ENCODE measurements at places on chromosomes 11 and 22.
A peak's percentile ranks its signal among the peaks of the same experiment; 100 is the strongest.

DNA sequence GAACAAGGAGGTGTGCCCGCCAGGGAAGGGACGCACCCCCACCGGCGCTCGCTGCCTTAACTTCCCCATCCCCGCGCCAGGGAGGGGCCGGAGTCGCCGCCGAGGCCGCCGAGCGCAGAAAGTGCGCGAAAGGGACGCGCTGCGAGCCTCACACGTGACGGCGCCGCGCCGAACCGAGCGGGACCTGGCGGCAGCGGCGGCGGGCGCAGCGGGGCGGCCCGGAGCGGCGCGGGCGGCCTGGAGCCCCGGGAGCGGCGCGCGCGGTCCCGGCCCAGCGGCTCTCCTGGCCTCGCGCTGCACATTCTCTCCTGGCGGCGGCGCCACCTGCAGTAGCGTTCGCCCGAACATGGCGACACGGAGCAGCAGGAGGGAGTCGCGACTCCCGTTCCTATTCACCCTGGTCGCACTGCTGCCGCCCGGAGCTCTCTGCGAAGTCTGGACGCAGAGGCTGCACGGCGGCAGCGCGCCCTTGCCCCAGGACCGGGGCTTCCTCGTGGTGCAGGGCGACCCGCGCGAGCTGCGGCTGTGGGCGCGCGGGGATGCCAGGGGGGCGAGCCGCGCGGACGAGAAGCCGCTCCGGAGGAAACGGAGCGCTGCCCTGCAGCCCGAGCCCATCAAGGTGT is at the start of gene SORL1:
SORL1 (plus strand) TSS at position 329 of the 623 bp plus-strand sequence; CDS start at position 347, 18 bp downstream.
- DNase-seq, result peak; percentile 85

GRCh38 chr11:60924110-60924905 is at the start of gene TMEM132A:
Gene TMEM132A, plus strand, starts transcription at chr11:60924460. Its CDS starts 174 bp downstream, at chr11:60924634.
- DNase-seq, result no peak

DNA sequence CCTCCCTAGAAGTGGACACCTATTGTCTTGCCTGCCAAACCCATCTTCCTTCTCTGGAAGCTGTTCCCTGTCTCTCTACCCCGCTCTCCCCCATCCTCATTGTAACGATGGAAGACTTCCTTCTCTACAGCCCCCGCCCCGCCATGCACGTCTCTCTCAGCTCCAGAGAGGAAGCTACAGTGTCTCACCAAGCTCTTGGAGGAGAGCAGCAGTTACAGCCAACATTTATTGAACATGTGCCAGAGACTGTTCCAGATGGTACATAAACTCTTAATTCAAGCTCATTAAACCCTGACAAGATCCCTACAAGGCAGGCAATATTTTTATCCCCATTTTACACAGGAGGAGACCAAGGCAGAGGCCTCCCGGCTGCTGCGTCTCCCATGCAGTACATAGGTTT is 15.1 kb downstream of the MCHR1 start:
- DNase-seq, result no peak

DNA sequence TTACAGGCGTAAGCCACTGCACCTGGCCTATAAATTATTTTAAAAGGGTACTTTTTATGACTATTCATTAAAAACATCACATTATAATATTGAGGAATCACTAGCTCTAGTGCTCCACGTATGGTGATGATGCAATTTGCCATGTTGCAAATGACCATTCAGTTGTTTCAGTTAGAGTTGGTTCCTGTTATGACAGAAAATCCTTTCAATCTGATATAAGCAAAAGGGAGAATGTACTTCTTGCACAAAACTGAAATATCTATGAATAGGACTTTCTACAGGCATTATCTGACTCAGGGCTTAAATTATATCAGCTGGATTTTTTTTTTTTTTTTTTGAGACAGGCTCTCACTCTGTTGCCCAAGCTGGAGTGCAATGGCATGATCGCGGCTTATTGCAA is 45.6 kb upstream of the RRM1 start:
- no peak for DNase-seq

- DNase-seq, result no peak
These were observed 34.5 kb downstream of the CTSC start for GRCh38 chr11:88303037-88303436.

DNA sequence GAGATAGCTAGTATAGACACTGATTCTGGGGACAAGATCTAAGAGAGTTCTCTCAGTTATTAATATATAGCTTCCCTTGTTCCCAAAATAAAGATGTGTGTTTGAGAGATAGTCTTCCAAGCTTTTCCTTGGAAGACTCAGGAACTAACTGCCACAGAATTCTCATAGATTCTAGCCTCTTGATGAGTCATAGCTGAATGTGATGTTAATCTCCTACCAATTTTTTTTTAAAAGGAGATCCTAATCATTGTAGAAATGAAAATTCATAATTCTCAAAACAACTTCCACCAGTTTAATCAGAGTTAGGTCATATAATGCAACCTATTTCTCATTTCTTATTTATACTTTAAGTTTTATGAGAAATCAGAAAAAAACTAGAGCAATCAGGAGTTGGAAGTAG is 148.8 kb downstream of the JRKL start:
- DNase-seq, result no peak

- no peak for DNase-seq
These were observed 19.8 kb downstream of the DLAT start for GRCh38 chr11:112044961-112045360.

GRCh38 chr22:49566693-49567092 is 261.0 kb downstream of the BRD1 start:
- DNase-seq, result peak; percentile 36

- no peak for DNase-seq
These were observed 2.5 kb upstream of the TMEM223 start for GRCh38 chr11:62794201-62794775.

DNA sequence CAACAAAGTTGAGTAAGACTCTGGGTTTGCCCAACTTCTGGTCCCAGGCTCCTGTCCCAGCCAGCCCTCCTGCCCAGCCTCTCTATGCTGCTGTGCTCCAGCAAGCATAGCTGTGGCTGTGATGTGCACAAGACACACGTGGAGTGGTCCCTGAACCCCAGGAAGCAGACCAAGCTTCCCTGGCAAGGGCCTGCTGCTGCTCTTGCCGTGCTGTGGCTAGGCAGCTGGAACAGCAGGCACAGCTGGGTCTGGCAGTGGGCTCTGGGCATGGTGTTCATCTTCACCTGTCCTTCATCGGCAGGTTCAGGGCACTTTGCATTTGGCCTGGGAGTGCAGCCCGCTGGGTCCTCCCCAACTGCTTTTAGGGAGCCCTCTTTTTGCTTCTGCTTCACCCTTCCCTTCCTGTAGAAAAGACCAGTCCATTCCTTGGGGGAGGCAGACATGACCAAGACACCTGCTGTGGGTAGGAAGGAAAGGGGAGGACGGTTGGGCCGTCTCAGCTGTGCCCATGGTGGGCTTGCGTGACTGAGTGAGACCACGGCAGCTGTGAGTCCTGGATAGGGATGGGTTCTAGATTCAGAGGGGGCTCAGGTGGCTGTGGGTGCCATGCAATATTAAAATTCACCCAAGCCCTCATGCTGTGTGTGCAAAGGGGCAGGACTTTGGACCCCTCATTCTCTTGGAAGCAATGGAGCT is 26.1 kb upstream of the ETS1 start:
- DNase-seq, result no peak

- no peak for DNase-seq
These were observed 579 bp upstream of the SLC5A4 start for GRCh38 chr22:32255726-32256125.

GRCh38 chr22:16959345-16959930 is 48.6 kb downstream of the GAB4 start:
- no peak for DNase-seq

GRCh38 chr11:101508370-101508769 is 75.4 kb downstream of the TRPC6 start:
- no peak for DNase-seq

DNA sequence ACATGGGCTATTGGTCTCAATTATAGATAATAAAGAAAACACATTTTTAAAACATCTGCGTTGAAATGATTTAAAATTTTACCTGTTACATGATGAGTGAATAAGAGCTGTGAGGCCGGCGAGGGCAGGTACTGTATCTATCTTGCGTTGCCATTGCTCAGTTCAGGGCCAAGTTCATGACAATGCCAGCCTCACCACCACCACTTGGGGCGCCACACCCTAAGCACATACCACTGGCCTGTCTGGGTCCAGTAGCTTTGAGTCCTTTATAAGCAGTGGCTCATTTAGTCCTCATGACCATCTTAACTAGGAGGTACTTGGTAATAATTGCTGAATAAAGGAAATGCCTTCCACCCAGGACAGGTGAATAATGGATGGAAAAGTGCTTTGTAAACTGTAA is 14.5 kb upstream of the MB start:
- DNase-seq, result peak; percentile 65

DNA sequence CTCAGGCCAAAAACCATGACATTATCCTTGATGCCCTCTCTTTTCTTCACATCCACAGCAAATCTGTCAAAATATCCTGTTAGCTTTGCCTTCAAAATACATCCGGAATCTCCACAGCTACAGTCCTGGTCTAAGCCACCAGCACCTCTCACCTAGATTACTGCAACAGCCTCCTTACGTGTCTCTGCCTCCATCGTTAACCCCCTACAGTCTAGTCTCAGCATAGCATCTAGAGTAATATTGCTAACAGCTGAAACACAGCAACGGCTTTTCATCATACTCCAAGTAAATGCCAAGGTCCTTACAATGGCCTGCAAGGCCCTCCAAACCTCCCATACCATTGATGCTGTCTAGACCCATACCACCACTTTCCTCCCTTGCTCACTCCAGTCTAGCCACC is 4.4 kb downstream of the TSG101 start:
- DNase-seq, result no peak

DNA sequence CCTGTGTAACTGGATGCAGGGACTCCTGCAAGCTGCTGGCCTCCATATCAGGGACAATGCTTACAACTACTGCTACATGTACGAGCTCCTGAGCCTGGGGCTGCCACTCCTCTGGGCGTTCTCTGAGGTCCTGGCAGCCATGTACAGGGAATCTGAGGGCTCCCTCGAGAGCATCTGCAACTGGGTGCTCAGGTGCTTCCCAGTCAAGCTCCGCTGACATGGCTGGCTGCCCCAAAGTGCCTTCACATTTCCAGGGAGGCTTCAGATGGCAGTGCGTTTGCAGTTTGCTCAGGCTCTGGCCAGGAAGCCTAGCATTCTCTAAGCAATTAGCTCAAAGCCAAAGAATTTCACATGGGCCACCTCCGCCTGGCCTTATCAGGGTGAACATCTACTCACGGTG is 117.4 kb upstream of the PARVA start:
- DNase-seq, result no peak

DNA sequence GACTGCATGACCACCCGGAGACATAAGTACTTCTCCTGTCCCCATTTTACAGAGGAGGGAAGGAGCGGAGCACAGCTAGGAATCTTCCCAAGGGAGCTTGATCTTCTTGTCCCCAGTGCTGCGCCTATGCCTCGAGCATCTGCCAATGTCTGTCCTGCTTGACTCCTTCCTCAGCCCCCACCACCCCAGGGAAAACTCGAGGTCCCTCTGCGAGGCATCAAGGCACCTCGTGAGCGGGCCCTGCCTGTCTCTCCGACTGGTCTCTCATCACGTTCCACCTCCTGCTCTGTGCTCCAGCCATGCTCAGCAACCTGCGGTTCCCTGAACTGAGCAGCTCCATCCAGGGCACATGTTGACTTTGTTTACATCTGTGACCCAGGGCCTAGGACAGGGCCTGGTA is 2.5 kb downstream of the NCF4 start:
- DNase-seq, result peak; percentile 42

GRCh38 chr22:48118654-48119053 is 1356.2 kb downstream of the TBC1D22A start:
- DNase-seq, result no peak

DNA sequence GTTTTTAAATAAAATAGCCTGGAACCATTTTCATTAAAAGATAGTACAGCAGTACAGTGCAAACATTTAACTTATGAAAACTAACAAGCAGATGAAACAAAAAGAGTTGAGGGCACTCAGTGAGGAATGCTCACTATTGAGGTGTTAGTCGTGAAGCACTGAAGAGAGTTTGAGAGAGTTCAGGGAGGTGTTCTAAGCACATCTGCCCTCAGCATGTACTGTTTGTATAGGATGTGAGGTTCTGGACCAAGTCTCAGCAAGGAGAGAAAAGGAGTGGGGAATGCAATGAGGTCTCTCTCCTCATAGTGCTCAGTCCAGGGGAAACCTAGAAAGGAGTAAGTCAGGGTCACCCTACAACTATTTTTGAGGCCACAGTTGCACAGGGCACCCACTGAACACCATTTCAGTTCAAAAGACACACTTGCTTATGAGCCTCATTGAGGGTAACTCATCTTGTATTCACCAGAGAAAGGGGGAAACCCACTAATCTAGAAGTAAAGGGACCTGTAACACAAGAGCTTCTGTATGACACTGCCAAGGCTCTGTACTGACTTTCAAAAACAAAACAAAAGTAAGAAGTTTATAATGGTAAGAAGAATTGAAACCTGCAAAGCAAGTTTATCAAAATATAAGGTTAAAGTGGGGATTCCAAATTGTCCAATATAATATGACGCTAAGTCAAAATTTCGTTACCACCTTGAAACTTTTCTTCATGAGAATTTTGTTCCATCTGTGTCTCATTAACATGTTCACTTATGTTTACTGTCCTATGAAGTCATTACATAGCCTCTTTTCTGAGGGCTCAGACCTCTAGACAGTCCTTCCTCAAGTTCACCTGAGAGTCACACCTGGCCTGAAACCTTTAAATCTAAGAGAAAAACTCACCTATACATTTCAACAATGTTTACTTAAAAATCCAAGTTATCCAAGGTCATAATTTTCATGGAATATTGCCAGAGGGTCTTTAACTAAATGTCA is 275.3 kb downstream of the ETS1 start:
- no peak for DNase-seq

GRCh38 chr11:35362521-35362980 is 56.8 kb downstream of the SLC1A2 start:
- no peak for DNase-seq

DNA sequence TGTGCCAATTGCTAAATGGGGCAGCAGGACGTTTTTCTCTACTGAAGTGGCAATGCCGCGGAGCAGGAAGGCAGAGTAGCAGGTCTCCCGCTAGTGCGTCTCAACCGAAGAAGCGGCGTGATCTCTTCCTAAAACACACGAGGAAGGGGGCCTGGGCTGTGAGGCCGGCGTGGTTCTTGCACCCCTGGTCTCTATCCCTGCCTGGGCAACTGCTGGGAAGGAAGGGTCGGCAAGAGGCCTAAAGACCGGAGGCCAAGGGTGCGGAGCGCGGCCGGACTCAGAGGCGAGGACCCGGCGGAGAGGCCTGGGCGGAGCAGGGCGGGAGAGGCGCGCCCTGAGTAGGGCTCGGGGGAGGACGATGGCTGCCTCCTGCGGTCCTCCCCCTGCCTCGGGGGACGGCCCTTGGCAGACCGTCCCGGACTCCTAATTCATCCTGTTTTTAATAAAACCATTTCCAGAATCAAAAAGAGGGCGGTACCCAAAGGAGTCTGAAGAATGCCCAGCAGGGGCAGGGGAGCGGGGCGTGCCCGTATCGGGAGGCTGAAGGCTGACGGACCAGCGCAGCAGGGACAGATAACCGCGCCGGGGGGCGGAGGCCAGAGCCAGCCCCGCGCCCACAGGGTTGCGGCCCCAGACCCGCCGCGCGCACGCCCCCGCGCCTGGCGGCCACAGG is 572 bp upstream of the APLP2 start:
- peak; percentile 95 for DNase-seq

DNA sequence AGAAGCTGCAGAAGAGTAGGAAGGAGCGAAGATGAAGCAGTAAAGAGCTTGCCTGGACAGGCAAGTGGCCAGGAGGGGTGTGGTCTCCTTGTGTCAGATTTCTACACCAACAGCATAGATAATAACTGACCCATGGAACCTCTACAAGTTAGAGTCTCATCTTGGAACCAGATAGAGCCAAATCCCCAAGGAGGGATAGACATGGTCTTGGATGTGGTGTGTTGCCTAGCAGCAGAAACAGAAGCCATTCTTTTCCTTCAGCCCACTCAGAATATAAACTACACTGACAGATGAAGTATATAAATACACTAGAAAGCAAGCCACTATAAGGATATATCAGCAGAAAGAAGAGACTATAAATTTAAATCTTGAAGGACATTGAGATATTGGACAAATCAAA is 4.3 kb upstream of the CARD16 start:
- no peak for DNase-seq
